ENCODE measurements at places on chromosomes 1 and 21. TPM values are rescaled to one million over a fixed set of nuclear protein-coding genes. Genes with fewer than 3 reads are reported as not detected.

GRCh38 chr1:42743317-42744147 is 3.5 kb upstream of the CLDN19 start:
- no peak for DNase-seq

- DNase-seq, result no peak
Observed at GRCh38 chr1:190176776-190177175, 300.9 kb downstream of the BRINP3 start.

Gene GPR157
- 49.4 TPM for total RNA-seq

Gene DTL
- total RNA-seq, result 0.43 TPM

GRCh38 chr1:10824821-10825540 is 28.5 kb upstream of the CASZ1 start:
- no peak for DNase-seq

DNA sequence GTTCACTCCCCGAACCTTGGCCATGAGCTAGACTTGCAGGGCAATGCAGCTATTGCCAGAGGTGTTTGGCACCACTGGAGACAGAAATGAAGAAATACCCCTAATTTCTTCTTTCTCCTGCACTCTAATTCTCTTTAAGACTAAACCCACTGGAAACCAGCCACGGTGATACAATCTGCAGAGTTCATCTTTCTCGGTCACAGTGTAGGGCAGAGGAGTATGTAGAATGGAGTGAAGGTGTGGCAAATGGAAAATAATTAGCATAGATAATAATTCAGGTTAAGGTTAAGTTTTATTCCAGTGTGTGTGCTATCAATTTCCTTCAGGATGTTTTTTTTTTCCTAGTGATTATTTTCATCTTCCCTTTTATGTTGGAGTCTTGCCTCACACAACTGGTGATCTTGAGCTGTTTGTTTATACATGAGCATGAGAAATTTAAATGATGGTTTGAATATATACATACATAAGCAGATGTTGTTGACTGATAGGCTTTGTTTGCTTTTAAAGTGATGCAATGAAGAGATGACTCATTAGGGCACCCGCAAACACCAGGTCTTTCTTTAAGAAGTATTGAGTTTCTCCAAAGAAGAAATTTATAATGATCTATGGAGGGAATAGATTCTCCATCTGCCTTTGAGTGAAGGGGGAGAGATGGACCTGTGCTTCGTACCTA is 81.9 kb downstream of the SPATA17 start:
- no peak for DNase-seq
